ENCODE measurements at places on chromosomes 16 and 17.

GRCh38 chr16:82756283-82756599, 129.5 kb downstream of the CDH13 start:
- DNase-seq, result no peak

DNA sequence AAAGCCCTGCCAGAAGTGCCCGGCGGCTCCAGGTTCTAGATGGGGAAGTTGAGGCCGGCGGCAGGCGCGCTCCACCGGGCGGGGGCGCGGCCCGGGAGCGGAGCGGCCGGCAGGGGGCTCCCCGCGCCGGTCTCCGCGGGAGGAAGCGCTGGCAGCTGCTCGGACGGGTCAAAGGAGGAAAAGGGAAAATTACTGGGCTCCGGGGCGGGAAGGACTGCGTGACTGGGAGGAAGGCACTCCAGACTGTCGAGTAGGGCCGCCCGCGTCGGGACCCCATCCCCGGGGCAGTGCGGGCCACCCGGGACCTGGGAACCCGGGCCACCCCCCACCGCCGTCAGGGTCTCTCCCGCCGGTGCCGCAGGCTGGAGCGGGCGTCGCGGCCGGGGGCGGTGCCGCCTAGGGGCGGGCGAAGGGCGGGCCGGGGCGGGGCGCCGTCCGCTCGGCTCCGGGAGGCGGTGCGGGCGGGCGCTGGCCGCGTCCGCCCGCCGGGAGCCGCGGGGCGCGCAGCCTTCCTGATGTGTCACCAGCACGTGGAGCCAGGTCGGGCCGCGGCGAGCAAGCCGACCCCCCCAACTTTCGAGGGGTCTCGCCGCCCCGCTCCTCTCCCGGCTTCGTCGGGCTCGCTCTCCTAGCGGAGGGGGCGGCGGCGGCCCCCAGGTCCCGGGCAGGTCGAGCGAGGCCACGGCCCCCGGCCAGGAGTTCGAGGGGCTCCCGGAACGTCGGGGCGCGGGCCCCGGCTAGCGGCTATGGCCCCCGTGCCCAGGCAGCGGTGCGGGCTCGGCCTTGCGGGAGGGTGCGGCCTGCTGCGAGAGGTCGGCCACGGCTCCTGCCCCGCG, 167.5 kb downstream of the RAB11FIP4 start:
- peak; percentile 70 for DNase-seq

DNA sequence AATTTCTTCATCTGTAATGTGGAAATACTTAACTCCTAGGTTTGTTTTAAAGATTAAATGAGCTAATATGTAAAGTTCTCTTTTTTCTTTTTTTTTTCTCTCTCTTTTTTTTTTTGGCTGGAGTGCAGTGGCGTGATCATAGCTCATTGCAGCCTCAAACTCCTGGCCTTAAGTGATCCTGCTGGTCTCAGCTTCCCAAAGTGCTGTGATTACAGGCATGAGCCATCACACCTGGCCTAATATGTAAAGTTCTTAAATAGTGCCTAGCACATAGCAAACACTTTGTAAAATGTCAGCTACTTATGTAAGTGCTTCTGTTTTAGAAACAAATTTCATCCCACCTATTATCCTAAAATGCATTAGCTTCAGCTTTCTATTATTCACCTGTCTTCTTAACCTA, 40.0 kb downstream of the TMC6 start:
- no peak for DNase-seq

- peak; percentile 46 for DNase-seq
Measured at GRCh38 chr16:89369266-89369895, 121.0 kb downstream of the ANKRD11 start.

DNA sequence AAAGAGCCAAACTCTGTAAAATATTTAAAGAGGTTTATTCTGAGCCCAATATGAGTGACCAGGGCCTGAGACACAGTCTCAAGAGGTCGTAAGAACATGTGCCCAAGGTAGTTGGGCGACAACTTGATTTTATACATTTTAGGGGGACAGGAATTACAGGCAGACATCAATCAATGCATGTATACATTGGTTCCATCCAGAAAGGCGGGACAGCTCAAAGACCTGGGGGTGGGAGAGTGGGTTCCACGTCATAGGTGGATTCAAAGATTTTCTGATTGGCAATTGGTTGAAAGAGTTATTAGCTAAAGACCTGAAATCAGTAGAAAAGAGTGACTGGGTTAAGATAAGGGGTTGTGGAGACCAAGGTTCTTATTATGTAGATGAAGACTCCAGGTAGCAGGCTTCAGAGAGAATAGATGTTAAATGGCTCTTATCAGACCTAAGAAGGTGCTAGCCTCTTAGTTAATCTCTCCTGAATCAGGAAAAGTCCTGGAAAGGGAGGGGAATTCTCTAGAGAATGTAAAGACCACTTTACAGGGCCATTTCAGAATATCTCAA, 32.4 kb downstream of the HSBP1 start:
- no peak for DNase-seq

GRCh38 chr17:49764559-49765180, 739 bp upstream of the FAM117A start:
- no peak for DNase-seq

- DNase-seq, result no peak
Measured at GRCh38 chr17:64154717-64155116, 24.8 kb upstream of the ERN1 start.

GRCh38 chr16:51022955-51023354, 128.1 kb downstream of the SALL1 start:
- no peak for DNase-seq

- DNase-seq, result no peak
Measured at GRCh38 chr17:33689725-33690124, 396.6 kb upstream of the ASIC2 start.

GRCh38 chr16:48583075-48584065, 26.6 kb downstream of the N4BP1 start:
- peak; percentile 37 for DNase-seq

DNA sequence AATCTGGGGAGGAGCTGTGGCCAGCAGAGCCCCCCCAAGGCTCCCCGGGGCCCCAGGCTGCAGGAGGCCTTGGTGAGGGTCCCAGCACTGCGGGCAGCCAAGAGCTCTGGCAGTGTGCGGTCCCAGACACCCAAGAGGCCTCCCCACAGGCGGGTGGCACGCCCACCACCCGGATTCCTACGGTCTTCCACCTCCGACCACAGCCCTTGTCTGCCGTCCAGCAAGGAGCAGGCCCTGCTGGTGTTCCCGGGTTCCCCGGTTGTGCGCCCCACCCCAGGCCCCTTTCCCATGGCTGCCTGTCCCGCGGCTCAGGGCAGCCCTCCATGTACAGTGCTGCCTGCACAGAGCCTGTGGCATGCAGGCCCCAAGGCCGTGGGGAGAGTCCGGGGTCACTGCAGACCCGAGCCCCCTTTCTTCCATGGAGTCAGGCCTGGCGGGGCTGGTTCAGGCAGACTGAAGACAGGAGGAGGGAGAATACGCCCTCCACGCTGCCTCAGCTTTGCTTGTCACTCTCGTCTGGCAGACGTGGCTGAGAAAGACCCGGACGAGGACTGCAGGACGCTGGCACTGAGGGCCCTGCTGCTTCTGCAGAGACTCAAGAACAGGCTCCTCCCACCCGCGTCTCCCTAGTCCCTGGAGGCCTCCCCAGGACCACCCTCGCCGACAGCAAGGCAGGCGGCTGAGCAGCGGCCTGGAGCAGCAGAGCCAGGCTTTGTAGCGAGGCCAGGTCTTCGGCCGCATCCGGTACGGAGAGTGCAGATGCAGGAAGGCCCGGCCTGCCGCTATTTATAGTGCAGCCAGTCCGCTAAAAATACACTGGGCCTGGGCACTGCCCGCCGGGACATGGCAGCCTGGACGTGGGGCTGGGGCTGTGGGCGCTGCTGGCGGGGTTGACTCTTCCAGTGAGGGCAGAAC, 16.4 kb downstream of the TELO2 start:
- no peak for DNase-seq

DNA sequence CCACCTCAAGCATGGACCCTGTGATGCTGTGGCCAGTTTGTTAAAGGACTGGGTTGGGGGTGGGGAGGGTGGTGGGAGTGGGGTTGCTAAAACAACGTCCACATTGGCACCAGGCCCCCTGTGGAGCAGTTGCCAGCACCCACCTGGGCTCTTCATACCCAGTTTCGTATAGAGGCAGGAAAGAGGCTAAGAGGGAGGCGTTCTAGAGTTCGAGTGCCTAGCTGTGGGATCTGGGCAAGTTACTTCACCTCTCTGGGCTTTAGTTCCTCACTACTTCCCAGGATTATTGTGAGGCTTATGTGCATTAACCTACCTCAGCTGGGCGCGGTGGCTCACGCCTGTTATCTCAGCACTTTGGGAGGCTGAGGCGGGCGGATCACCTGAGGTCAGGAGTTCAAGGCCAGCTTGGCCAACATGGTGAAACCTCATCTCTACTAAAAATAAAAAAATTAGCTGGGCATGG, 1.4 kb downstream of the MFAP4 start:
- no peak for DNase-seq

DNA sequence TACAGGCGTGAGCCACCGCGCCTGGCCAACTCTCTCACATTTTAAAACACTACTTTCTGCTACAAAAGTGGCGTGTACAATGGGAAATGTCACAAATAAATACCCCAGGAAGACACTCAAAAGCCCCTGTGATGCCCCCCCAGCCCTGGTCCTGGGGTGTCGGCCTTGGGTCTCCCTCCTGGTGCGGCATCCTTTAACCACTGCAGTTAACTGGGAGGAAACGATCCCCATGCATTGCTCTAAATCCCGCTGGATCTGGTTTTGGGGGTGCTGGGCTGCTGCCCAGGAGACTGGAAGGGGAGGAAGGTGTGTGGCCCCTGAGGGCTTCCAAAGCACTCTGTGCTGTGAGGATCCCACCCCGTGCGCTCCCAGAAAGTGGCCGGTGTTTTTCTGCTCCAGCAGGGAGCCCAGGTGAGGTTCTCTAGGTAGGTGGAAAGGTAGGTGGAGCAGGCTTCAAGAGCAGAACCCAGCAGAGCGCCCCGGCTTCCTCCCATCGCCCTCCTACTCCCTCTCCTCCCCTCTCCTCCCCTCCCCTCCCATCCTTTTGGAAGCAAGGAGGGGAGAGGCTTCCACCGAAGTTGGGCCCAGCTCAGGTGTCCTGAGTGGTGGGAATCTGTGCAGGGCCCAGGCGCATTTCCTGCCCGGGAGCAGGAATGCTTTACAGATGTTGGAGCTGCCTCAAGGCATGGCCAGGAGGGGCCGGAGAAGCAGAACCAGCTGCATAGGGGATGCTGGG, 363.3 kb downstream of the SEC14L1 start:
- DNase-seq, result no peak

- DNase-seq, result peak; percentile 6
Measured at GRCh38 chr16:24610416-24610755, 71.0 kb downstream of the RBBP6 start.

- no peak for DNase-seq
Measured at GRCh38 chr17:74819801-74820436, 39.8 kb downstream of the GRIN2C start.

DNA sequence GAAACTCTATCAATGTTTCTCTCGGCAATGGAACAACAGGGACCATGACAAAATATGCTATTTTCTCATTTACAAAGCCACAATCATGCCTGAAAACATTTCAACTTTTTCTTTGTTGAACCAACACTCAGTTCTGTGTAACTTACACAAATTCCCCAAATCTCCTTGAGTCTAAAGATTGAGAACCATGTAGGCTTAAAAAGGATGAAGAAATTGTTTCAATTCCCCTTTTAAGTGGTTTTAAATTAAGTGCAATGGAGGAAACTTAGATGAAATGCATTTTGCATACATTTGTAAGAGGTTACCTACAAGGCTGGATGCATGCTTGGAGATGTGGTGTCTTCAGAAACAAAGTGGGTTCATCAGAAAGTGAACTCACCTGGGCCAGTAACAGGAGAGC, 566.4 kb upstream of the CDH11 start:
- DNase-seq, result no peak

DNA sequence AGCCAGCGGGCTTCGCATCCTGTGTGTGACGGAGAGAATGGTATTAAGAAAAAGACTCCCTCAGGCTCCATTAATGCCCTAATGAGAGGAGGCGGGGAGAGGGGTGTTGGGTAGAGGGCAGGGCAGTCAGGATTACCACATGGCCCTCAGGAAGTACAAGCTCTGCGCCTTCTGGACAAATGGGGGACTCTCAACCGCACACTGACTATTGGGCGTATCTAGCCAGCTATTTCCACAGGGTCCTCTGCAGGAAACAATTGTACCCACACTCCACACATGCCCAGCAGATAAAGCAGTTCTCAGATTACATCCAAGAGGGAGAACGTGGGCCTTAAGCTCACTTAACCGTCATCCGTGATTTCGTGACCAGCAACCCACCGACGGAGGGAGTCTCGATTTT, 14.7 kb downstream of the NXN start:
- no peak for DNase-seq

DNA sequence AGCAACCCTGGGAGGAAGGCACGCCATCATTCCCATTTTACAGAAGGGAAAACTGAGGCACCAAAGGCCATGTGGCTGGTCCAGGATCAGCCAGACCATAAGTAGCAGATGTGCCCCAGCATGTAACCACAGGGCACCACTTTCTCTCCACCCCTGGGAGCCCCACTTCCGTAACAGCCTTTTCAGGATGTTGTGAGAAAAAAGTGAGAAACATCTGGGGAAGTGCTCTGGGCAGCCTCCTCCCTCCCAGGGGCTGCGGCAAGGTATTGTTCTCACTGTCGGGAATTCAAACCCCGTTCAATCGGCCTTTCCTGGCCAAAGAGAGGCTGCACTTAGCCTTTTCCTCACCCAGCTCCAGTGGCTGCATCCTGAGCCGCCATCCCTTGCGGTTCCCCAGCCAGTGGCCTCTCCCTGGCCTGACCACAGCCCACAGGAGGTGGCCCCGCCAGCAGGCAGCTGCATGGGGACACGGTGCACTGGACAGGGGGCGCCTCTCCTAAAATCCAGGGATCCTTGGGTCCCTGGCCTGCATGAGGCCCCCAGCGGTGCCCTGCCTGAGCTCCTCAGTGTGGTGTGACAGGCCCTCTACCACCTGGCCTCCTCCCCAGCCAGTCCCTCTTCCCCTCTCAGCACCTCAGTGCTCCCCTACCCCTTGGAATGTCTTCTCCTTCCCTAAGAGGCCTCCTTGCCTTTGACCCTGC, 5.7 kb upstream of the CDH5 start:
- DNase-seq, result no peak

Measured in fibroblast of gingiva (primary cell).